Activated CD8-positive, alpha-beta memory T cell treated with anti-CD3 and anti-CD28 coated beads for 48 hours (primary cell): ENCODE measurements at places on chromosomes 1 and 21.

- no peak for DNase-seq
Measured at GRCh38 chr1:119097380-119097779, 43.1 kb downstream of the WARS2 start.

GRCh38 chr1:230681599-230681998 is 32.3 kb downstream of the AGT start:
- DNase-seq: no peak

GRCh38 chr1:19287436-19288185 is 959 bp downstream of the AKR7A3 start:
- no peak for DNase-seq

- no peak for DNase-seq
Measured at GRCh38 chr21:34897828-34898227, 151.3 kb downstream of the RUNX1 start.

GRCh38 chr1:166852918-166853317 is 13.6 kb downstream of the POGK start:
- DNase-seq: no peak
